Sigmoid colon (tissue), 7 donors: ENCODE measurements at places on chromosomes 3 and 15. TPM values are rescaled to one million over a fixed set of nuclear protein-coding genes. Genes with fewer than 3 reads are reported as not detected.

Gene PLSCR2
- not detected for total RNA-seq

DNA sequence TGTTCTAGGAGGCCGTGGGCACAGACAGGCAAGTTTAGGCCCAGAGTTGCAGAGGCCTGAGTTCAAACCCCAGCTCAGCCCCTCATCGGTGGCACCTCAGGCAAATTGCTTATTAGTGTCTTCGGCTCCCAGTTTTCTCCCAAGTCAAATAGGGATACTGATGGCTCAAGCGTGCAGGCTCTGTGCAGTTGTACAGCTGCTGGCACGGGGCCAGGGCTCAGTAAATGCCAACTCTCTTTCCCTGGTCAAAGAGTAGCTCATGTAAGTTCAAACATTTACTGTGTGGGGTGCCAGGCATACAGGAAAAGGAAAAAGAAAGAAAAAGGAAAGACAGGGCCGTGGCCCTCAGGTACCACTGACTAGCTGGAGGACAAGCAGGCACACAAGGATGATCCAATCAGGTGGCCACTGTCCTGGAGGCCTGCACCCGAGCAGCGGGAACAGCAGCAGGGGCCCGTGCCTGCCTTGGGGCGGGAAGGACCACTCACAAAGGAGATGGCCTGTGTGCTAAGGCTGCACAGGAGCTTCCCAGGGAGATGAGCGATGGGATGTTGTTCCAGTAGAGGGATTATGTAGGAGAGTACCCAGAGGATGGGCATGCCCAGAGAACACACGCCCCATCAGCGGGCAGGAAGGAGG lies 70.8 kb downstream of the TBC1D2B start:
- no peak for DNase-seq

Gene PAK2
- 44.6 TPM for total RNA-seq

Gene NLGN1
- total RNA-seq = 28.5 TPM

Gene GOLGA8H
- not detected for total RNA-seq

DNA sequence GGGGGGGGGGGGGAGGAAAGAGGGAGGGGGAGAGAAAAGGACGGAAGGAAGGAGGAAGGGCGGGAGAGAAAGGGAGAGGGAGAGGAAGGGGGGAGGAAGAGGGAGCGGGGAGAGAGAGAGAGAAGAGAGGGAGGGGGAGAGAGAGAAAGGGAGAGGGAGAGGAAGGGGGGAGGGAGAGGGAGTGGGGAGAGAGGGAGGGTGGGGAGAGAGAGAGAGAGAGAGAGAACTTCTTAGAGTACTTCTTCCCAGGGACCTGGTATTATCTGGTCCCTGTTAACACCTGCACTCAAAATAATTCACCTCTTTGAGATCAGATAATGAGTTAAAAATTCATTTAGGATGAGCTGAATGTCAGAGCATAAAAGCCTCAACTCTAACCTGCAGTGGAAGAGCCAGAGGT lies 1.1 kb downstream of the SEC13 start:
- DNase-seq = no peak

Gene PLAAT1
- total RNA-seq = 3.3 TPM

Gene PLA2G4D
- total RNA-seq = not detected

Gene GPR27
- total RNA-seq = 0.83 TPM

DNA sequence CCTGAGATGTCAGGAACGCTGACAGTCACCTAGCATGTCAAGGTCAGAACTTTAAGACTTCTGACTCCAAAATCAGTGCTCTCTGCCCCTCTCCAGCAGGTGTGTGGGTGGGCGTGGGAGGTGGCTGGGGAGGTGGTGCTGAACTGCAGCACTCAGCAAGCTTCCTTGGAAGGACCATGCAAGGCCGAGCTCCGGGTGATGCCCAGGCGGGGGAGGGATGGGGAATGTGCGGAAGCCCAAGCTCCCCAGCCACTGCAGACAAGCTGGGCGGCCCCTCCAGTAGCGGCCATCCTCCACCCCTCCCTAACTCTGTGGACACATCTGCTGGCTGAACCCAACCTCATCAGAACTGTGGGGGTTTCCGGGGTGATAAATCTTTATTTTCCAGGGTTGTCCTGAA lies 296.6 kb downstream of the TLE3 start:
- DNase-seq = no peak

Gene EPHB3
- 2.8 TPM for total RNA-seq

DNA sequence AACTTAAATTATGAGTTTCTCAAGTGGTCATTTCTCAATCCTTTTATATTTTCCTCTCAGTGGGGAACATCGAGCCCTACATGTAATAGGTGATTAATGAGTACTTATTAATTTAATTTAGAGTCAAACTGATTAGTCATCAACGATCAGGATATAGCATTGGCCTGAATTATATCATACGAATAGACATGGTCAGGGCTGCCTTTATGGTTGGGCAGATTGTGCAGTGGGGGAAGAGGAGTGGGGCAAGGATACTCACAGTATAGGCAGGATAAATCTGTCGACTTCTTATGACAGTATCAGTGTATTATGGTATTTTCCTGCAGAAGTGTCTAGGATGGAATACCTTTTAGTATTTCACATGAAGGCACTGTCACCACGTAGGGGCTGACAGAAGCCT lies 27.0 kb downstream of the C2CD4A start:
- DNase-seq = no peak

Gene KIF7
- 5.4 TPM for total RNA-seq

Gene CCDC54
- not detected for total RNA-seq

DNA sequence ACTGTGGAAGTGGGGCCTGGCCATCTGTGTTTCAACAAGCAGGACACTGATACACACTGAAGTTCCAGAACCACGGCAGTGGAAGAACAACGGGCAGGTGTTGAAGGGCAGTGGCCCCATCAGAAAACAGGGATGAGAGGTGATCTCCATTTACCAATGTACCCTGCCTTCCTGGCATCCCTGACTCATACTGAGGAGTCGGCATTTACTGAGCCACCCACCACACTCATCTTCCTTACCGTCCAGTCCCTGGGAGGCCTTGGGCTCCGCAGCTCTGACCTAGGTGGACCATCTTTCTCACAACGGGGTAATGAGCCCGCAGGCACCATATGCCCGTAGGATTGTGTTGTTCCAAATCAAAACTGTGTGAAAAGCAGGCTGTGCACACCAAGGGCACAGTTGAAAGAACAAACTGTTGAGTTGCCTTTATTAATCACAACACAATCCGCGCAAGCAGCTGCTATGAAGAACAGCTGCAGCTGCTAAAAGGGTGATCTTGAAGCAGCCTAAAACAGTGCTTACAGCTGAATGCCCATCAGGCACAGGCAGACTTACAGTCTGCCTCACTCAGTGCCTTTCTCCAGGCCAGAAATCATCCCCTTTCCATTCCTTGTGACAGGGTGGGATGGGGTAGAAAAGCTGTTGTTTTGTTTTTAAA lies 12.9 kb downstream of the MB21D2 start:
- DNase-seq = no peak

Gene INTS14
- total RNA-seq = 26.0 TPM

- no peak for DNase-seq
These were observed 93.3 kb downstream of the CLASP2 start for GRCh38 chr3:33624756-33625155.

GRCh38 chr3:134466331-134466730 lies 19.5 kb downstream of the ANAPC13 start:
- no peak for DNase-seq

DNA sequence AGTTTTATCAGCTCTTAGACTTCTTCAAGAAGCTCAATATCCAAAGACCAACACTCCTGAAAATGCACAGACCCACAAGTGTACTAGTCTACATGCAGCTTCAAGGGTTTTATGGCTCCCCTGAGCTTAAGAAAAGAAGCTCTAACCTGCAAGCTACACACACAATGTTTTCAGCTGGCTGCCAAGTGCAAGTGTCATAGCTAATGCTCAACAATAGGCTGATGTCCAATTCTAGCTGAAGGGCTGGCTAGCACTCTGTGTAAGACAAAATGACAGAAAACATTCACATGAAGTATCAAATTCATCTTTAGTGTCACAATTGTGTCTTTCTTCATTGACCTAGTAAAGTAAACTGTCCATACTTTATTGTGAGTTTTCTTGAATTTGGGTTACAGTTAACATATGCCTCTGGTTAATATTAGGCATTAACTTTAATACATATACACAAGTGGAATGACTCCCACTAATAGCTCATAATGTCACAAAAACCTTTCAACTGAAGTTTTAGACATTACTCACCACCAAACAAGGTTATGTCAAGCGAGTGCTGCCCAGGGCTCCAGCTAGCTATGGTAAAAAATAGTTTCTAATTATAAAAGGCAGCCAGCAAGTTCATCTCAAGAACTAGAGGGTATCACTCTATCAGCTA lies 15.1 kb downstream of the ABI3BP start:
- peak; percentile 72 for DNase-seq

DNA sequence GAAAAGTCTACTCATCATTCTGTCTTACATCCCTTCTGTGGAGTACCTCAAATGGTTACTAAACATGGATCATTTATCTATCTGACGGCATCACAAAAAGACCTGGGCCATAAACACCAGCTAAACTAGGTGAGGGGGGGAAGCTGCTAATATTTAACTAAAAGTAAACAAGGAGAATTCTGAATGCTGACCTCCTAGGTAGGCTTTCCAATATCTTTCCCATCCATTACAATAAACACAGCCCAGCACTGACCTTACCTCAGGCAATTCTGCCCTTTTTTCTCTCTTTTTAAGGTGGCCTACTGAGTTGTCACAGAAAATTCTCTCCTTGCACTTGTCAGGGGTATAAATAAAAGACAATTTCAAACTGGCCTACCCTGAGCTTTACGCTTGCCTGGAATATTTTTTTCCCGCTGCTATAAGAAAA lies 33.1 kb downstream of the USF3 start:
- DNase-seq = no peak

- no peak for DNase-seq
These were observed 1222.1 kb downstream of the OTOL1 start for GRCh38 chr3:162718697-162719096.

- DNase-seq = no peak
These were observed 91.8 kb upstream of the ALCAM start for GRCh38 chr3:105274958-105275357.

Gene CADM2
- 17.7 TPM for total RNA-seq

DNA sequence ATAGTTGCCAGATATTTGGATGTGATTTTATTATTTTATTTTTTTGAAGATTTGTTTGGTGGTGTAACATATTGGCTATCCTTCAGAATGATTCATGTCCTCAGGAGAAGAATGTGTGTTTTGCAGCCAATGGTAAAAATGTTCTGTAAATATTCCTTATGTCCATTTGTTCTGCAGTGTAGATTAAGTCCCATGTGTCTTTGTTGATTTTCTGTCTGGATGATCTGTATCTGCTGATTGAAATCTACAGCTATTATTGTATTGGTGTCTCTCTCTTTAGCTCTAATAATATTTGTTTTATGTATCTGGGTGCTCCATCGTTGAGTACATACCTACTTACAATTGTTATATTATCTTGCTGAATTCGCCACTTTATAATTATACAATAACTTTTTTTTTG lies 1641.7 kb downstream of the OTOL1 start:
- DNase-seq = no peak

DNA sequence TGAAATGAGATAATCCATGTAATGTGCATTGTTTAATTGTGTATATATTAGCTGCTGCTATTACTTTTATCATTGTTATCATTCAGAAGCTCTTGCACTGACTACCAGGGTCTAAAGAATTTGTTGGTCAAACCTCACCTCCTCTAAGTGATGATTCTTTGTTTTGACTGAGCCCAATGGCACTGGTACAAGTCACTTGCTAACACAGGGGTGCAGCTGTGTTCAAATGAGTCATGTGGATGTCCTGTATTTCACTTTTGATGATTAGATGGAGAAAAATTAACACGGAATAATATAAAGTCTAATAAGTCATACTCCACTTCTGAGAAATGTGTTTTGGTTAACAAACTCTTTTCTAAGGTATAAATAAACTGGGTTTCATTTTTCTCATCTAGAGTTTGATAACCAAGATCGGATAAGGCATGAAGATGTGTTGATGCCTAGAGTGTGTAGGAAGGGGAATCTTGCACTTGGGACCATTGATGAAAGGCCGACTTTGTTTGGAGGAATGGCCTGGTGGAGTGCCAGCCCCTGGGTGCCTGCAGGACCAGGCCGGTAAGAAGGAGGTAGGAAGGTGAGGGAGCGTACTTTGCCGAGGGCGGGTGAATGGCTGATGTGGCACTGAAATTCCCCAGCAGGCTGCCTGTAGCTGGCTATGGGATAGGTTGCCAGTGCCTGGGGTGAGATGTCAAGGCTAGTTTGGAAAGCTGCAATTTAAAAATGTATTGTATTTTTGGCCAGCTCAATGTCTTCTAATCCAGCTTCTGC lies 244.7 kb upstream of the ZPLD1 start:
- DNase-seq = no peak

GRCh38 chr15:77013776-77014131 lies 18.8 kb downstream of the PSTPIP1 start:
- no peak for DNase-seq

- DNase-seq = no peak
These were observed 730 bp downstream of the ZKSCAN7 start for GRCh38 chr3:44555723-44556122.

GRCh38 chr3:192864941-192865340 lies 52.7 kb downstream of the MB21D2 start:
- DNase-seq = peak; percentile 67

DNA sequence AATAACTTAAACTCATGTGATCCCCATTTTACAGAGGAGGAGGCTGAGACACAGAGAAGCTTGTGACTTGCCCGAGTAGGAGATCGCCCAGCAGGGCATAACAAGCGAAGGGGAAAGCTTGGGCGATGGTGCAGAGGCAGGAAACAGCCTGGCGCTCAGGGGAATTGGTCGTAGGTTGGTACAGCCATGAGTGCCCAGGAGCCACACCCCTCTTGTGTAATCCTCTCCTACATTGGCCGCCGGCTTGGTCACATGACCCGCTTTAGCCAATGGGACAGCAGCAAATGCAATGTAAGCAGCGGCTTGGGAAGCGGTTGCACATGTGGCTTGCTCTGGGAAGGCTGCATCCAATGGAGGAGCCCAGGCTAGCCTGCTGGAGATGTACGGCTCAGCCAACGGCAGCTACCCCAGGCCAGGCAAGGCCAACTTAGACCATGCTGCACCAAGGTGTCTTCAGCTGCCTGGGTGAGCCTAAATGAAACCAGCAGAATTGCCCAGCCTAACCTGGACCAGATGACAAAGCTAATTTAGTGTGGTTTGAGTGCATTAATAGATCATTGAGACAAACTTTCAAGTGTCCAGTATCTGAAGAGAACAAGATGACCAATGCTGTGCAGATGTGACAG lies 50.3 kb upstream of the SLC6A6 start:
- no peak for DNase-seq

Gene CHRD
- total RNA-seq = 16.3 TPM

DNA sequence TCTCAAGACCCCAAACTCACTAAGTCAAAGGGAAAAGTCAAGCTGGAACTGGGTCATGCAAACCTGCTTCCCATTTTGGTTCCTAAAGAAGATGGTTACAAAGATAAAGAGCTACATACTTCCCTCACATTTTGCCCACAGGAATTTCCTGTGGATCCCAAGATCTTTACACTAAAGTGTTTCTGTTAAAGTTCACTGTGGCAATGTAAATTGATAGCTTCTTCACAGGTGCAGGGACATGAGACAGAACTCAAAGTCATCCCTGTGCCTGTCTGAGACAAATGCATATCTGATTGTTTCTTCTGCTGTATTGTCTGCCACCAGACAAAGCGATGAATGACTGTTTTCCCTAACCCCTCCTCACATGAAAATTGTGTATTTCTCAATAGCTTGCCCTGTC lies 567.8 kb downstream of the ZIC1 start:
- no peak for DNase-seq

GRCh38 chr3:189698811-189699210 lies 67.6 kb downstream of the TP63 start:
- no peak for DNase-seq

Gene SYNPR
- 0.28 TPM for total RNA-seq
